Suprapubic skin (tissue), 4 donors: ENCODE measurements at places on chromosomes 11 and 22.

GRCh38 chr22:19287889-19288288 is 3.6 kb downstream of the CLTCL1 start:
- no peak for DNase-seq

DNA sequence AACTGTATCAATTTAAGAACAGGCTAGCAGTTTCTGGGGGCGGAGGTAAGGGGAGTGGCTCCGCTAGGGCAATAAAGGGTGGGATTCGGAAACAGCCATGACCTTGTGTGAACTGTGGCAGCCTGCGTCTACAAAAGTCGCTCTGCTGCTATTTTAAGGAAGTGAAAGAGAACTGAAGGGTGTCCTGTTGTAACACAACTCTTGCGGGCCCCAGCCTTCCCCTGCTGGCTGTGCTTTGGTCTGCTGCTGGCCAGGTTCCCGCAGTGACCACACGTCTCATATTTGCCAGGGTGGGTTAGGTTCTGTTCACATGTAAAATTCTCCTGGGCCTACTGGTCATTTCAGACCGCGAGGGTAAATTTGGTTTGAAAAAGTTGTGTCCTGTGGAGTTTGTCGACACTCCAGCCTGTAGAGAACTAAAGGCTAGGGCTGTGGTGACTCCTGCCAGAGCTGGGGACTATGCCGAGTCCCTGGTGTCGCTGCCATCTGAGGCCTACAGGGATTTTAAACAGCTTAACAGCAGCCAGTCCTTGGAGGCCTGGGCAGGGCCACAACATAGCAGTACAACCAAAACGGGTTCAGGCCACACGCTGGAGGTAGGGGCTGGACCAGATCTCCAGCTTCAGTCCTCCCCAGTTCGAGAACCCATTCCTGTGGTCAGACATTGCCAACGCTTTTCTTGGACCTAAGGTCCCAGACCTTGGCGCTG is 1.1 kb upstream of the PPFIBP2 start:
- DNase-seq, result peak; percentile 91

GRCh38 chr11:11141065-11141464 is 212.0 kb downstream of the CSNK2A3 start:
- DNase-seq, result no peak

DNA sequence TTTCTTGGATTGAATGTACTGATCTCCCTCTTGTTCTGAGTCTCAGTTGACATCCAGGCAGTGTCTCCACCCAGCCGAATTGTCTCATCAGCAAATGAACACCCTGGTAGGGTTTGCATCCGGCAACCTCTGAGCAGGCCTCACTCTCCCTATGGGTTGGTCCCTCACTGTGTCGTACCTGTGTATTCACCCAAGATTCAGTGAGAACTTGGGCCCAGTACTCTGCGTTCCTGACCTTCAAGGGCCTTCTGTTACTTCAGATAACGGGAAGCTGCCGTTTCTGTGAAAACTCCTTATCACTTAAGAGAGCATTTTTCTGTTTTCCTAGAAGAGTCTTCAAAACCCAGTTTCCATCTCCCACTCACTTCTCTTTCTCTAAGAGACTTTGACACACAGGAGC is 915.6 kb downstream of the TBC1D22A start:
- no peak for DNase-seq

DNA sequence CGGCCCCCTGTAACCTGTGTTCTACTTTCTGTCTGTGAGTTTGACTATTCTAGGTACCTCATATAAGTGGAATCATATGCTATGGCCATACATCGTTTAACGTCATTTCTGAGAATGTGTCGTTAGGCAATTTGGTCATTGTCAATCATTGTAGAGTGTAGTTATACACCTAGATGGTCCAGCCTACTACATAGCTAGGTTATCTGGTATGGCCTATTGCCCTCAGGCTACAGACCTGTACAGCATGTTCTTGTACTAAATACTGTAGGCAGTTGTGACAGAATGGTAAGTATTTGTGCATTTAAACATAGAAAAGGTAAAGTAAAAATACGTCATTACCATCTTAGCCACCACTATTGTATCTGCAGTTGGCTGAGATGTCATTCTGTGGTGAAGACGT is 35.2 kb downstream of the MYO7A start:
- DNase-seq, result no peak

GRCh38 chr11:2990617-2991451 is 1.3 kb downstream of the NAP1L4 start:
- DNase-seq, result no peak

DNA sequence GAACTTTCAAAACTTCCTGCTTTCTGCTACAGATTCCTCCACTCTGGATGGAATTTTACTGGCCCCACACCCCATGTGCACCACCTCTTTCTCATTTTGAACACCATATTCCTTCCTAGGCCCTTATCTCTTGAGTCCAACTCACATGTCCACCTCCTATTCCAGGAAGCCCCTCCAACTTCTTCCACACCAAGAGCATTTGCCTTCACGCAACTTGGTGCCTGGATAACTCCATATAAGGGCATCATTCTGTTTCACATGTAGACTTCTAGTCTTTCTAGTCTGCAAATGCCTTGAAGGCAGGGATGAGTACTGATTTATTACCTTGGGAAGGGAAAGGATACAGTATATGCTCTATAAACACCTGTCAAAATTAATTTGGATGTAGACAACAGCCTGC is 17.5 kb downstream of the GAB2 start:
- DNase-seq, result no peak

- DNase-seq, result no peak
Observed at GRCh38 chr11:108319541-108320145, 96.8 kb downstream of the ATM start.

GRCh38 chr22:20777420-20778177 is 3.7 kb downstream of the SERPIND1 start:
- no peak for DNase-seq

DNA sequence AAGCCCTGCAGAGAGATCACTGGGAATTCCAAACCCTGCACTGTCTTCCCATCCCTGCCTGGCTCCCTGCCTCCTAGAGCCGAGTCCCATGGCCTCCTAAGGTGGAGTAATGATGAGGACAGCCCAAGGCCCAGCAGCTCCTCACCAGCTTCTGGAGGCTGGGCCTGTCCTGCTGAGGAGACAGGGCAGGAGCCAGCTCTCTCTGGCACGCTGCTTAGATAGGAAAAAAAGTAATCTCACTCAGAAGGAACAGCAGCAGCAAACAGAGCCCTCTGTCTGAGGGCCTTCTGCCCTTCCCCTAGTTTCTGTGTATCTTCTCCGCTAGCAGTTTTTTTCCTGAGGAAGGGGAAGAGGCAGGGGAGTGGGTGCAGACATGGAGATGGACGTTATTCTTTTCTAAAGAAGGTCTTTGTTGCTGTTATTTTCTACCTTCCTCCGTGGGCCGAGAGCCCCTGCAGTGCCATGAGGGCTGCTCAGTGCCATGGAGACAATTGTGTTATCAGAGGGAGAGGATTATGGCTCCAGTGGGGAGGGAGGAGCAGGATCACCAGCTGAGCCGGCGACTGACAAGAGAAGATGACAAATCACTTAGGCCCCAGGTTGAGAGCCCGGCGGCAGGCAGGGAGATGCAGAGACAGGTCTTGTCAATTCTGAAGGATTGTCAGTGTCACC is 315.3 kb downstream of the BUD13 start:
- no peak for DNase-seq

GRCh38 chr11:130561441-130561881 is 113.0 kb downstream of the ADAMTS15 start:
- DNase-seq, result no peak

DNA sequence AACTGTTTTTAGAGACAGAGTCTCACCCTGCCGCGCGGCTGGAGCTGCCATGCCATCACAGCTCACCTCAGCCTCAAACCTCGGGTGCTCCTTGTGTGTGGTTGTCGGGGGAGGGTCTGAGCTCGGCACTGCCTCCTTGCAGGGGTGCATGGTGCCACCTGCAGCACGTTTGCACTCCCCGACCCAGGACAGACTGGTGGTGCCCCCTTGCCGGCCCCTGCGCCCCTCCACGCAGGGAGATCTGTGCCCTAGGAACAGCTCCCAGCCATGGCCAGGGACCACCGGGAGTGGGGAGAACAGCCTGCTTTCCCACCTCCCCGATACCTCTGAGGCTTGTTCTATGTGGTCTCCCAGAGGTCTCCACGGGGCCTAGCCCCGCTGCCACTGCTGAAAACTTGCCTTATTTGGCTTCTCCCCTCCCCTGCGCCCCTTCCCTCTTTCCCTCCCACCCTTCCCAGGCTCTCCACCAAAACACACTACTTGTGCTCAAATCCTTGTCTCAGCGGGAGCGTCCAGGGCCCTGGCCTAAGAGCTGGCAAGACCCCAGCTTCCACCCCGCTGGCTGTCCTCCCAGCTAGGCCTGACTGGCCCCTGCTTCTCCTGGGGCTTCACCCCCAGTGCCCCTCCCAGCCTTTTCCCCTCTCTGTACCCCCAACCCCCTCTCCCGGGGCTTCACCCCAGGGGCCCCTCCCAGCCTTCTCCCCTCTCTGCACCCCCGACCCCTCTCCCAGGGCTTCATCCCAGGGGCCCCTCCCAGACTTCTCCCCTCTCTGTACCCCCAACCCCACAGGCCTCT is 13.4 kb upstream of the TPCN2 start:
- DNase-seq, result no peak

GRCh38 chr11:69252490-69252837 is 41.5 kb upstream of the MYEOV start:
- no peak for DNase-seq

DNA sequence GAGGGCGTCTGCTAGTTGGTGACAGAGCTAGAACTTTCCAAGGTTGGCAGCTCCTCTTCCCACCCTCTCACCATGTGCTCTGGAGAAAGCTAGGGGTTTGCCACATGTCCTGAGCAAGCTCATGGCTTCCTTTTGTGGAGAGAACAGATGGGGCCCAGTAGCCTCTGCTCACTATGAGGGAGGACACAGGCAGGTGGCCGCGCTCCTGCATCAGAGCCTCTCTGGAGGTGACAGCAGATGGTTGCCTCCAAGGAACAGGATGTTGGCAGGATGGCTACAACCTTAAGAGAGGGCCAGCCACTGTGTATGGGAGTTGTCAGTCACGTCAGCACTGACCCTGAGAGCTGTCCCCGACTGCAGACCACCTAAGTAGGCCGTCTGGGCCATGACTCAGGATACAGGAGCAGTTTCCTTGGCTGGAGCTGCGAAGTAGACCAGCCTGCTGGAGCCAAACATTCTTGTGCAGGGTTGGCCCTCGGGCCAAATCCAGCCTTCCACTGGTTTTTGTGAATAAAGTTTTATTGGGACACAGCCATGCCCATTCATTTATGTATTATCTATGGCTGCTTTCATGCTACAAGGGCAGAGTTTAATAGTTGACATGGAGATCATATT is 28.0 kb downstream of the SGSM1 start:
- DNase-seq, result no peak

DNA sequence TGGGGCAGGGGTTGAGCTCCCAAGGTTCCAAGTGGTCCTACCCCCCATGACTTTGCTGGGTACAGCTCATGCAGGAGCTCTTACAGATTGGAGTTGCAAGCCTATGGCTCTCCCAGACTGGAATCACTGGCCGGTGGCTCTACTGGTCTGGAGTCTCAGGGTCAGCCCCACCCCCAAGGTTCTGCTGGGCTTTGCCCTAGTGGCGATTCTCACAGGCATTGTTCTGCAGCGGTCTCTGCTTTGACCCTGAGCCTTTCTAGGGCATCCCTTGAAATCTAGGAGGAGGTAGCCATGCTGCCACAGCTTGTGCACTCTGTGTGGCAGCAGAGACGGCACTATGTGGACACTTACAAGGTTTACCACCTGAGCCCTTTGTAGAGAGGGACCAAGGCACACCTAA is 49.3 kb upstream of the HMGXB4 start:
- no peak for DNase-seq

DNA sequence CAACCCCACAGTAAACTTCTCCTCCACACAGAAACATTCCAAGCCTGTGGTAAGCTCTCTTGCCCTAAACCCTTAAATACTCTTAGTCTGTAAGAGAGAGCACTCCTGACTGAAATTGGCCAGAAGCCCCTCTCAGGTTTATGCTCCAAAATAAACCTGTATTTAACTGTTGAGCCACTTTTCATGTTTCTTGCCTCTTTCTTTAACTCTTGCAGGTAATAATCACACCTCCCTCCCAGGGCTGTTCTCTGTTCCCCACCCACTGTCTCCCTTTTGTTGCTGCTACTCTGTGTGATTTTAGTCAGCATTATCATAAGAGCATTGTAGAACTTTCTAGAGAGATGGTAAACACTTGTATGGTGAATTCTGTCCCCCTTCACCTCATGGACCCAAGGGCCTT is 2.1 kb upstream of the IFT27 start:
- no peak for DNase-seq

- no peak for DNase-seq
Observed at GRCh38 chr11:130192845-130193267, 33.3 kb downstream of the ST14 start.

DNA sequence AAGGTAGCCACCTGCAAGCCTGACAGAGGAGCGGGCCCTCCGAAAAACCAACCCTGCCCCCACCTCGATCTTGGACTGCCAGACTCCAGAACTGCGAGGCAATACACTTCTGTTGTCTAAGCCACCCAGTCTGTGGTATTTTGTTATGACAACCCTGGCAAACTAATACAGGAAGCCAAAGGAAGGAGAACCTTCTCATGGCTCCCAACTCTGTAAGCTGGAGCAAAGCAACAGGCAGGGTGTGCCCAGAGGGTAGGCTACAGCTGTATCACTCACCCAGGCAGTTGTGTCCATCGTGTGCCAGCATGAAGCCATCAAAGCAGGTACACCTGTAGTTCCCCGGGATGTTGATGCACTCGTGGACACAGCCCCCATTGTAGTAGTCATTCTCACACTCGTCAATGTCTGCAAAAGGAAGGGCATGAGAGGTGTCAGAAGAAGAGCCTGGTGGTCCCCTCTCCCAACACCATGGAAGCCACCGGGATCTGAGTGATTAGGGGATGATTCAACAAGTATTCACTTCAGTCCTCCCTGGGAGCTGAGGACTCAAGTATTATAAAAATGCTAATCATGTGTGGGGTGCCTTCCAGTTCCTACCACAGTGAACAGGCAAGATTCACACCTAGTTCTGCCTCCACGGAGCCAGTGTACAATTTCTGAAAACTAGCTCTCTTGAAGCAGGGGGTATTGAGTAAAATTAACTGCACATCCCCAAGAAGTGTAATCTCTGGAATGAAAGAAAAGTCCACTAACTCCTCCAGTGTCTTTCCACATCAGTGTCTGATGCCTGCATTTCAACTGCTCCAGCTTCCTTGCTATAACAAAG is 23.3 kb downstream of the SCUBE1 start:
- DNase-seq, result no peak

- no peak for DNase-seq
Observed at GRCh38 chr11:87432022-87432421, 394.3 kb downstream of the TMEM135 start.

- DNase-seq, result no peak
Observed at GRCh38 chr11:57417056-57417455, 9.9 kb downstream of the SLC43A3 start.

GRCh38 chr11:77669848-77670511 is 32.4 kb upstream of the CLNS1A start:
- no peak for DNase-seq
